ENCODE measurements at places on chromosomes 4 and X.

DNA sequence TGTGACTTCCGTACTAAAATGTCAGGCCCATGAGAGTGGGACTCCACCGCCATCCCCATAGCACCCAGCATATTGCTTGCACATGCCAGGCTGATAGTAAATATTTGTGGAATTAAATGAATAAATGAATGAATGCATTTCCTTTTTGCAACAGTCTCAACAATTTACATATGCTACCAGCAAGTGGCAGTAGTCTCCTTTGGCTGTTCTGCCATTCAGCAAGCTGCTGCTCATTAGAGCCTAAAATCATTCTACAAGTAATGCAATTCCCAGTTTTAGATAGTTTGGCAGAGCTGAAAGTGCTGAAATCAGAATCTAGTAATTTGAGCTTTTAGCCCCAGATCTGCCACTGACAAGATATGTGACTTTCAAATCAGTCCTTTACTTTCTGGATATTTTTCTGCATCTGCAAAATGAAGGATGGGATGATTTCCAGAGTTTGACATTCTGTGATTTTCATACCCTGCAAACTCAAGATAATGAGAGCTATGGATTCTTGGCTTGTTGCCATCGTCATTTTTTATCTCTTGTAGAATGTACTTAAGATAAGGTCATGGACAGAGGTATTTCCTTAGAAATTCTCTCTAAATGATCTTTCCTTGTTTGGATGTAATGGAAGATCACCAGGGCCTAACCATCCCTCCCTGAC lies 35.7 kb upstream of the INTS6L start:
- DNase-seq, result no peak

DNA sequence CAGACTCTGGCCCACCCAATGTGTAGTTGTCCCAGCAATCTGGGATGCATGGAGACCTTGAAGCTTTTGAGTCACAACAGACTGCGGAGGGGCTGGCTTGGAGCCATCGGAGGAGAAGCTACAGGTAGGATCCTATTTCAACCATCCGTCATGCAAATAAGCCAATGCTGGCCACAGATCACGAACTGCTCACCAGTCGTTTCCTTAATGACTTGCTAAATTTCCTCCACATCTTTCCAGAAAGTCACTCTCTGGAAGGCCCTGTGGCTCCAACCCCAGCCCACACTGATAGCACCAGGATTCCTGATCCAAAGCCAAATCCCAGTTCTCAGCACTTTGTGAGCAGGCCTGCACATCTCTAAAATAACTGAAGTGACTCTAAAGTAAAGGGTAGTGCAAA lies 321.3 kb downstream of the RAB28 start:
- DNase-seq, result no peak

GRCh38 chr4:109803924-109804571 lies 2.2 kb upstream of the CFI start:
- DNase-seq, result no peak

- DNase-seq, result no peak
These were observed 647.0 kb downstream of the IQCM start for GRCh38 chr4:149168645-149169044.

DNA sequence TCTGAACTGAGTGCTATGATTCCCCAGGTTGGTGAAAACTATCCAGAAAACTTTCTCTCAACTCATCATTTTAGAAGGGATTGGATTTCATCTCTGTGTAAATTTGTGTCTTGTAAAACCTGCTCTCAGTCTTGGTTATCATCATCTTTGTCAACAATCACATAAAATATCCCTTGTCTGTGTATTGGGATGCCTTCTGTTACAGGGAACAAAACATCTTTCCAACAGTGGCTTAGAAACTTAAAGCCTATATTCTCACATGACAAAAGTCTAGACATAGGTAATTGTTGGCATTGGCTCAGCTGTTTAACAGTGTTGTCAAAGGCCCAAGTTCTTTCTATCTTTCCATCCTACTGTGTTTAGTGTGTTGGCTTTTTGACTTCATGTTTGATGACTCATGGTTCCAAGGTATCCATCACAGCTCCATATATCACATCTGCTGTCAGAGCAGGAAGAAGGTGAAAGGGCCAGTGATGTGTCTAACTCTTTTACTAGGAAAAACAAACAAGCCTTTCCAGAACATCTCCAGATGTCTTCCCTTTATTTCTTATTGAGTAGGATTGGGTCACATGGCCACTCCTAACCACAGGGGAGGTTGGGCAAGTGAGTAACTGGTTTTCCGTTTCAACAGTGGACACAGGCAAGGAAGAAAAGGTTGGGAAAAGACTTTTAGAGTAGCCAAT lies 65.0 kb downstream of the PHEX start:
- no peak for DNase-seq

DNA sequence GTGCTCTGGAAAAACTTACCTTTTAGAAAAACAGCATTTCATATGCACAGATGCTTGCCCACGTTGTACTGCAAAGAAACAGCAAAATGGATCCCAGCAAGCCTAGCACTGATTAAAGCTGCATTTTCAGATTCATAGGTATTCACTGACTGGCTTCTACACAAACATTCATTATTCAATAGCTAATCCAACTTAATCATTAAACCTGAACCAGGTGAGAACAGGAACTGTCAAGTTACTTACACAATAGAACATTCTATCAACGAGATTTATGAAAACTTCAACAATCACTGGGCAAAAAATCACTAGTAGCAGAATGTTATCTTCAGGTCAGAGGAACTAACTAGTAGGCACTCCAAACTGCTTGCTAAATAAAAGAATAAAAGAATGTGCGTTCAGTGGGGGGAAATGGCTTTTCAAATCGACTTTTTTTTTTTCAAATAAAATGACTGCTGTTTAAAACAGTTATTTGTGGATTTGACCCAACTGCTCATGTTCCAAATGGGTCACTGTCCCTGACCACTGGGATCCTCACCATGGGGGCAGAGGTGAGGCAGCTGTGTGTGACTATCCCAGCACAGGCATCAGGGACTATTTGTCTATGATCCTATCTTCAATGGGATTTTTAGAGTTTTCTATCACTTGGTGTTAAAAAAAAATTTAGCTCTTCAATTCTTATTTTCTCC lies 42.3 kb downstream of the STX18 start:
- DNase-seq, result no peak

DNA sequence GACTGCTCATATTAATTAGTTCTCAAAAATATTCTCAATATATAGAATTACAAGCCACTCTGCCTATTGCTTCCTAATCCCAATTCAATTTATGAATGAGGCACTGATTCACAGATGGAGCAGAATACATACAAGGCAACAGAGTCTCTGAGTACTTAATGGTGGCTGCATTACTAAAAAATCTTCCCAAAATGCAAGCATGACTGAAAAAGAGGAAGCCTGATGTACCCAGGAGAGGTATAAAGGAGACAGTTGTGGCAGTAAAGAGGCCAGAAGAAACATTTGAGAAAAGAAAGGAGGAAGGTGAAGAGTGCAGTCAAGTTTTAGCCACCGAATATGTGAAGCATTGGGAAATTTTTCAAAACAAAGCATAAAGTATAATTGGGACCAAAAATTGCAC lies 163.2 kb upstream of the INTU start:
- DNase-seq, result no peak

DNA sequence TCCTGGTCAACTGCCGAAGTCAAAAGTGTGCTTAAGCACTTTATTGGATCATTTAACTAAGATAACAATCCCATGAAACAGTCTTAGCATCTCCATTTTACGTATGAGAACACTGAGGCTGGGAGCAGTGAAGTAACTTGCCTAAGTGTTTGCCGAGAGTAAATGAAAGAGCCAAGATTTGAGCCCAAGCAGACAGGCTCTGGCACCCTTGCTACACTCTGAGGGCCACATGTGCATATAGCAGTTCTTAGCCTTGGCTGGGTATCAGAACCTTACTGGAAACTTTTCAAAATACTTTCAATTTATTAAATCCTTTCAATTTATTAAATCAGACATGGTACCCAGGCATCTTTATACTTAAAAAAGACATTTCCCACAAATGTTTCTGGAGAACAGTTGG lies 225.9 kb downstream of the NR3C2 start:
- no peak for DNase-seq

DNA sequence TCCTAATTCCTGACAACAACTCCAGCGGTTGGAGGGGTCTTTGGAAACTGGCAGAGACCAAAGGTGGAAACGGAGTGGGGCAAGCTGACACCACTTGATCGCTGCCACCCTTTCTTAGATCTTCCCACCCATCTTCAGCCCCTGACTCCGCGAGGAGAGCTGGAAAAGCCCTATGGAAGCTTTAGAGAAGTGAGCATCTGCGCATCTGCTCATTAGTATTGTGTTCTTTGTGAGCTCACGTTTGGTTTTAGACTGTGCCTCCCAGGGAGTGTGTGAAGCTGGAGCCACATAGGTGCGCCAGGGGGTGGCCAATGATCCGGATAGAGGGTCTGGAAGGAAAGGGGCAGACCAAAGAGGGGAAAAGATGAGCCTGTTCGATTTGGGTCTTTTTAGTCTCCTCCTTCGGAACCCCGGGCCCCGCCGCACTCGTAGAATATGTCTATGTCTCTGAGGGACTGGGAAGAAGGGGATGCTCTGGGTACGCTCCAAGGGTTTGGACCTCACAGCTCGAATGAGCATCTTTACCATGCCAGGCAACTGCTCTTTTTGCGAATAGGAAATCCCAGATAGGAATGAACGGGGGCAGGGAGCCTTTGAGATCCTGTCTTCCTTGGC lies 578 bp upstream of the DKK2 start:
- DNase-seq, result no peak

GRCh38 chr4:125091101-125091500 lies 223.7 kb upstream of the FAT4 start:
- no peak for DNase-seq

- no peak for DNase-seq
These were observed 56.3 kb downstream of the SERTM2 start for GRCh38 chrX:111567542-111568255.

DNA sequence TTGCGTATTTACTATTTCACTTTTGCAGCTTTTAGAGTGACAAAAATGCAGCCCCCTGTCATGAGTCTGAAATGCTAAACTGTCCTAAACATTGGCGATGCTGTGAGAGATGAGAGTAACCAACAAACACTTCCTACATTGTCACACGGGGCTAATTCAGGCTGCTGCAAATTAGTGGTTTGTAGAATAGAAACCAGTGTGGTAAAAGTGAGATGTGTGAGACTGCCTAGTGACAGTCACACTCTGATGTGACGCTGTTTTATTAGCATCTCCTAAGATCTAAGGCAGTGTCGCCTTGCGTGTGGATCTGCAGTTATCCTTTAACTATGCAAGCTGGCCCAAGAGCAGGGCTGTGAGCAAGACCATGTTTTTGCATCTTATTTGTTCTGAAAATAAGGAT lies 800.2 kb upstream of the TENM3 start:
- DNase-seq, result no peak

DNA sequence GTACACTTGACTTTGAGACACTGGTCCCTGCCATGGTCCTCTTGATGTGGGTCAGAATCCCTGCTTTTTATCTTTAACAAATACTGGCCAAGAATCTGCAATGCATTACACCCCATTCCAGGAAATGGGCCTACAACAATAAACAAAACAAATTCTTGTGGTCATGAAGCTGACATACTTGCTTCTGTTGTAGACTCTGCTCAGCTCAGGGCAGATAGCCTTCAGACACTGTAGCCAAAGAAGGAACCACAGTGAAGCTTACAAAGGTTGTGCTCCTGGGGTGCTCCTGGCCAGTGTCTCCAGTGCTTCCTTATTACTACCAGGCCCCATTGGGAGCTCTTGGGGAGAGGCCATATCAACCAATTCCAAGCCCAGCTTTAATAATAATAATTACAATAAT lies 21.8 kb downstream of the KIAA1210 start:
- no peak for DNase-seq

GRCh38 chrX:30793075-30793766 lies 95.8 kb downstream of the TAB3 start:
- DNase-seq, result no peak

GRCh38 chr4:149823769-149824221 lies 8.2 kb upstream of the IQCM start:
- DNase-seq, result no peak

DNA sequence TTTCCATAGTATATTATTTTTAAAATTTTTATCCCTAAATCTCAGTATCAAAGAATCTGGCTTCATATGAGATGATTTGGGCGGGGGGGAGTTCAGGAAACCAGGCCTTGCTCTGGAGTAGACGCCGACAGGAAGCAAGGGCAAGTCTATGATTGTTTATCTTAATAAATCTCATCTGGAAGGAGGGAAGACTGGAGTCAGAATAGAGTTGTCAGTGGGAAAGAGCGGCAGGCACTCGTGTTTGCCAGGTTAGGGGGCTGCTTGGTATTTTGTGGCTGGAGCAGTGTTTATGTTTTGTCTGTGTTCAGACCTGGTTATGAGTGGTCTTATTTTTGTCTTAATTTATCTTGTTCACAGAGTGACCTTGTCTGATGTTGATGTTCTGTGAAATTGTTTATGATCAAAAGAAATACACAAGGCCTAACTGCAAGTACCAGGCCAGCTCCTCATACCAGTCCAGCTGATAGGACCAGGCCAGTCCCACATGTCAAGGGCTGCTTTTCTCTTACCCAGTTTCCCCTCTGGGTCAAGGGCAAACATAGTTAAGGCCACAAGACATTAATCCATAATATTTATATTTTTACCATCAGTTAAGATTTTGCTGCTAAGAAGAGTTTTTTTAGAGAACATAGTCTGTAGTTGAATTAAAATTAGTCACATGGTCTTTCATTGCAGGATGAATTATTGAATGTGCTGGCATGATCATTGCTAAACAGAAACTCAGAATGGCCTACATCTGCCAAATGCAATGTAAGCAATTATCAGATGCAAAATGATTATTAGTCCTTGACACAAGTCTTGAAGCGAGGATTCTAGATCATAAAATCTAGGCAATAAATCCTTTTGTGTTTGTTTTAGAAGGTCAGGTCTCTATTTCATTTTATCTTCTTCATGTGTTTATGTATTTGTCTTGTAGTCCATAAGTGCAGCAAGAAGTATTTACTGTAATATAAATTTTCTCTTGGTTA lies 176.5 kb downstream of the GASK1B start:
- DNase-seq, result no peak

GRCh38 chr4:27189683-27190082 lies 329.0 kb downstream of the STIM2 start:
- no peak for DNase-seq

DNA sequence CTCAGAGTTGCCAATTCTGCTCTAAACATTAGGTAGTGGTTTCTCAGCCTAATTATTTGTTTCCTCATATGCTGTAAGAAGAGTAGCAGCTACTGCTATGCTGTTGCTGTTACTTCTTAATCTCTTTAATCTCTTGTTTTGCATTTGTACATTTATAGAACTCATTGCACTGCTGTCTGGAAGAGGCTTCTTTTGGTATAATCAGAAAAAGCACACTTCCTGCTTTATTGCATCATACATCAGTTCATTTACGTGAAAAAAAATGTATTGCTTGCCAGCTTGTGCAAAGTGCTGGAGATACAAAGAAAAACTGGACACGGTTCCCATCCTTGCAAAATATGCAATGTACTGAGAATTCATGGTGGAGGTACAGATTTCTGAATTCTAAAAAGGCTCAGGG lies 332.0 kb downstream of the GRXCR1 start:
- DNase-seq, result no peak

DNA sequence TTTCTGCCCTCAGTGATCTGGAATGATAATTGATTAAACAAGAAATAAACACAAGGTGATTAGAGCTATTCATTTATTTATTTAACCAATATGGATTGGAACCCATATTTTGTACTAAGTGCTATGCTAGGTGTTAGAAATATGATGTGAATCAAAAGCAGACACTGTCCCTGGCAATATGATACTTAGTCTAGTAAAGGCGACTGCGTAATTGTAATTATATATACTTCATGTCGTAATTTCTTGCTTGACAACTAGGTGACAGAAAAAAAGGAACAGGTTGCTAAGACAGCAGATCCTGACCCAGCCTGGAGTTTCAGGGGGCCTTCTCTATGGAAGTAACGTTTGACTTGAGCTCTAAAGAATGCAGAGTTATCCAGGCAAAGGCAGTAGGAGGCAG lies 236.5 kb upstream of the F9 start:
- DNase-seq, result no peak

All from stimulated activated CD4-positive, alpha-beta T cell treated with anti-CD3 and anti-CD28 coated beads, TNF-alpha, amount 100 ng/mL, for 1 hour (primary cell).